ENCODE measurements at places on chromosomes 6 and 20. TPM values are rescaled to one million over a fixed set of nuclear protein-coding genes. Genes with fewer than 3 reads are reported as not detected.
A peak's percentile ranks its signal among the peaks of the same experiment; 100 is the strongest.

Gene DEF6
- total RNA-seq, result 5.6 TPM

Gene FOXA2
- not detected for total RNA-seq

Gene OR2H1
- total RNA-seq, result not detected

Gene PRDM13
- total RNA-seq, result 0.15 TPM

Gene RGS17
- total RNA-seq, result 3.8 TPM

DNA sequence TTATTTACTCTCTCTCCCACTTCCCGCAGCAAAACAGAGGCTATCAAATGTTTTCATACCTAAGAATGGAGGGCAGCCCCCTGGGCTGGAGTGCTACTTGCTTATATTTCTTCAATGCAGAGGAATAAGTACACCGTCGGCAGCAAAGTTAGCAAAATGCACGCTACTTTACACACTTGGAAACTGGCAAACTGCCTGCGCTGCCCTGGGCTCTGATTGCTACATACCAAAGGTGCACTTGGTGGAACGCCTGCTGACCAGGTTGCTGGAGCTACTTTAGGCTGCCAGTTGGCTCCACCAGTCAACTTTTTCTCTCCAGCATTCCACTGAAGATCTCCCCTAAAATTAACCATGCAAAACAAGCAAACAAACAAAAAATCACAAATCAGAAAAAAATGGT lies 62.4 kb downstream of the PRSS35 start:
- H3K4me1 ChIP-seq, result no peaks in the 10 kb centered on the region
- no peaks in the 10 kb centered on the region for H3K27me3 ChIP-seq
- no peak overlapping the region for H3K4me3 ChIP-seq
- H3K27ac ChIP-seq, result no peak overlapping the region

DNA sequence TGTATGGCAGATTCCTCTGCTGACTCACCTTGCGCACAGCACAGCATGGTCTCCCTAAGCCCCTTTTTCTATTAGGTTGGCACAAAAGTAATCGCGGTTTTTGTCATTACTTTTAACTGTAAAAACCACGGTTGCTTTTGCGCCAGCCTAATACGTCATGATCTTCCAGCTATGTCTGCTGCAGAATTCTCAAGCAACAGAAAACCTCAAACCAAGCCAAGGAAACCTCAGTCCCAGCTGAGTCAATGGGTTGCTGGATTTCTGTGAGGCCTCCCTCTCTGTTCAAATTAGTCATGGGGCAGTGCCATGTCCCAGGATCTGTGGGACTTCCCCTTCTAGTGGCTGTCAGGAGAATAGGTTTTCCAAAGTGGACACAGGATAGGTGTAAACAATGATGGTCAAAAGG lies 15.7 kb upstream of the ENPP1 start:
- H3K36me3 ChIP-seq, result no peaks in the 10 kb centered on the region
- DNase-seq, result peak; percentile 50
- H3K4me3 ChIP-seq, result no peak overlapping the region

DNA sequence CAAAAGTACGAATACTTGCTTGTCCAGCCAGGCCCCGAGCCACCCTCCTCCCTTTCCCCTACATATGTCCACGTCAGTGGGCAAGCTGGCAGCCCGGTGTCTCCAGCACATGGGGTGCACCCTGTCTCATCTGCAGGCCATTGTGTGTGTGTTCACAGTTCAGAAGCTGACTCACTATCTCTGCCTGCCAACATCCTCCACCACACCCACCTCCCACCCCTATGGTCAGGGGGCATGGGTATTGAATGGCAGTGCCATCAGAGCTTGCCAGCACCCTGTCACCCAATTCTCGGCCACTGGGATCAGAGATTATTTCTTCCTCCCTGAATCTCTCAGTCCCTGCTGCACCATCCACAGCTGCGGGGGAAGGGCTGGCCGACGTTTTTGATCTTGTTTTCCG lies 195.7 kb downstream of the FARS2 start:
- no peak overlapping the region for H3K27ac ChIP-seq
- H3K4me3 ChIP-seq, result no peak overlapping the region
- no peak for DNase-seq
- H3K4me1 ChIP-seq, result peaks cover 2% of the 10 kb centered on the region
- no peaks in the 10 kb centered on the region for H3K36me3 ChIP-seq

DNA sequence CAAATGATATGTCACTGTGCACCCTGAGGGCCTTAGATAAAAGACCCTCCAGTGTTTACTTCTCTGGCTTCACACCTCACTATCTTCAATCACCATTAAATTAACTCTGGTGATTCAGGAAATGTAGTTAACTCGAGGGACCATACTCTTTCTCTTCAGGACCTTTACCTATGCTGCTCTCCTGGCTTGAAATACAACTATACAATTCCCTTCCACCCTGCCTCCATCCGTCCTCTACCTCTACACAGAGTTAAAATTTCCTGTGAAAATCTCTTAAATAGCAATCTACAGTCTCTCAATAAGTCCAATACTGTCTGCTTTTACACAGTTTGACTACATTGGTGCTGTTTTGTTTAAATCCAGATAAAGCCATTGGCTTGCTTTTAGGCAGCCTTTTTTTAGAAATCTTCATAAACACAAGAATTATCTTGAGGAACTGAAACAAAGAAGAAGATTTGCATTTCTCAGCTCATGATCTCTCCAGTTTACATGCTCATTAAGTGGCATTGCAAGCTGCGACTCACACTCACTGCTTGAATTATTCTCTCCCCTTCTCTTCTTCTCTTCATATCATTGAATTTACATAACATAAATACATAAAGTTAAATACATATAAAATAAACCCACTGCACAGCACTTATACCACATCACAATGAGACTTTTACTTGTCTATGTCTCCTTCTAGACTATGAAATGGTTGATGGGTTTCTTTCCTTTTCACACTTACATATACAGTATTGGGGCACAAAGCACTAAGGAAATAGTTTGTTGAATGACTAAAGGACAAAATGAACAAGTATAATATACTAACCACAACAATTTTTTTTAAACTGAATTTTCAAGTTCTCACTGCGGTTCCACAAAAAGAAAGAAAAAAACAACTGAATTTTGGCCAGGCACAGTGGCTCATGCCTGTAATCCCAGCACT lies 239.0 kb upstream of the KCNQ5 start:
- no peak overlapping the region for H3K27ac ChIP-seq
- H3K27me3 ChIP-seq, result no peaks in the 10 kb centered on the region
- no peak overlapping the region for H3K4me3 ChIP-seq
- no peaks in the 10 kb centered on the region for H3K4me1 ChIP-seq
- DNase-seq, result no peak

DNA sequence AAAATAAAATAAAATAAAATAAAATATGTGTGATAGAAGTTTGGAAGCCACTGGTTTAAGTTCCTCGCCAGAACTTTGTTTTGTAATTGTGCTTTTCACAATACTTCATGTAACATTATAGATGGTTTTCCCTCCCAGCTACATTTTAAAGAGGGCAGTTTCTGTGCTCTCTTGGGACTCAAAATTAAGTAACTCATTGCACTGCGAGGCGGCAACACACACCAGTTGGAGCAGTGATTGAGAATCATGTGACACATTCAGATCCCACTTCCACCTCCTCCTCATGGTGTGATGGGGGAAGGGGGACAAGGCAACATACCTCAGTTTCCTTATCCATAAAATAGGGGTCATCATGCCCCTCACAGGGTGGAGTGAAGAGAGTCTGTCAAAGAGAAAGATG lies 7.5 kb downstream of the C2 start:
- no peaks in the 10 kb centered on the region for H3K27me3 ChIP-seq
- no peak for DNase-seq
- H3K4me3 ChIP-seq, result no peak overlapping the region
- peaks cover under 1% of the 10 kb centered on the region for H3K4me1 ChIP-seq

GRCh38 chr6:126110512-126111270 lies 124.4 kb downstream of the TRMT11 start:
- H3K36me3 ChIP-seq, result no peaks in the 10 kb centered on the region
- no peaks in the 10 kb centered on the region for H3K27me3 ChIP-seq
- no peak overlapping the region for H3K4me3 ChIP-seq
- no peak overlapping the region for H3K27ac ChIP-seq
- no peak for DNase-seq
- H3K4me1 ChIP-seq, result no peaks in the 10 kb centered on the region

DNA sequence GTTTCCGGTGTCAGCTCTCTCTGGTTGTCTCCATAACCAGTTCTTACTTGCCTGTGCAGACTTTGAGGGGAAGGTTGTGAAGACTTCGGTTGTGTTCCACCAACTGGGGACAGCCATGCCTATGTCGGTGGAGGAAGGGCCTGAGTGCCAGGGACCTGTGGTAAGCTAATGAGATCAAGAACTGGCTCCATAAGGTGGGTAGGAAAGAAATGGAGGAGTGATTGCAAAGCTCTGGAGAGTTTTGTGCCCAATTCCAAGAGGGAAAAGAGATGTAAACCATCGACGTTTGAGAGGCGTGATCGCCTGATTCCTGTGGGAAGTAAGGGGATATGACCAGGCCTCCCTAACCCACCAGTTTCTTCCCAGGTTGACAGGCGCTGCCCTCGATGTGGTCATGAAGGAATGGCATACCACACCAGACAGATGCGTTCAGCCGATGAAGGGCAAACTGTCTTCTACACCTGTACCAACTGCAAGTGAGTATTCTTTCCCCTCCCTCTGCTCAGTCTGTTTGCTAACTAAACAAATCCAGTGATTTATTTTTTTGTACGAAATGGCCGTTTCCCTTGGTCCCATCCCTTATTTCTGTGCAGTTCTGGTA lies 893 bp downstream of the POLR1H start:
- peak overlapping the region; percentile 95 for H3K4me3 ChIP-seq
- H3K36me3 ChIP-seq, result peaks cover 1% of the 10 kb centered on the region
- no peak overlapping the region for H3K27ac ChIP-seq
- 0 out of 2 replicates have a peak, but pooled peaks cover 4% of the 10 kb centered on the region for H3K4me1 ChIP-seq
- DNase-seq, result no peak

GRCh38 chr20:37987602-37988290 lies 45.5 kb downstream of the TTI1 start:
- no peaks in the 10 kb centered on the region for H3K27me3 ChIP-seq
- no peak overlapping the region for H3K4me3 ChIP-seq
- DNase-seq, result no peak
- no peak overlapping the region for H3K27ac ChIP-seq

GRCh38 chr20:56411759-56412472 lies at the start of gene CASS4:
TSS of gene CASS4 (plus strand) at chr20:56412260. CDS start at chr20:56412459, 199 bp downstream.
- no peak within 1 kb of the TSS for H3K27ac ChIP-seq
- DNase-seq, result no peak
- H3K4me1 ChIP-seq, result no peaks in the 10 kb centered on the region
- no peaks in the 10 kb centered on the region for H3K27me3 ChIP-seq
- H3K36me3 ChIP-seq, result peaks cover 9% of the 10 kb centered on the region

DNA sequence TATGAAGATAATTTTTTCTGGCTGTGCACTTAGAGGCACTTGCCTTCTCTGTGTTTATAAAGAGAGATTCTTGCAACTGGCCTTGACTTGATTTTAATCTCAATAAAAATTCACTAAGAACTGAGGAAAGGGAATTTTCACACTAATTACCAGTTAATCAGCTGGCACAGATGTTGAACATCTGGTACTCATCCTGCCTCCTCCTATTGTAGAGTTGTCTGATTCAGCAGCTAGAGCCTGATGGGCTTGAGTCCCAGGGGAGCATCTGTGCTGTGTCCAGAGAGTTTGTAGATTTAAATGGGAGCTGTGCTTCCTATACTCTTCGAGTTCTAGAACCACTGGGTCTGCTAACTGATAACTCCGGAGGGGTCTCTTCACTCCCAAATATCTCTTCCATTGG lies 284.4 kb upstream of the RNF24 start:
- H3K36me3 ChIP-seq, result no peaks in the 10 kb centered on the region
- H3K27me3 ChIP-seq, result no peaks in the 10 kb centered on the region
- H3K4me1 ChIP-seq, result no peaks in the 10 kb centered on the region
- no peak for DNase-seq

DNA sequence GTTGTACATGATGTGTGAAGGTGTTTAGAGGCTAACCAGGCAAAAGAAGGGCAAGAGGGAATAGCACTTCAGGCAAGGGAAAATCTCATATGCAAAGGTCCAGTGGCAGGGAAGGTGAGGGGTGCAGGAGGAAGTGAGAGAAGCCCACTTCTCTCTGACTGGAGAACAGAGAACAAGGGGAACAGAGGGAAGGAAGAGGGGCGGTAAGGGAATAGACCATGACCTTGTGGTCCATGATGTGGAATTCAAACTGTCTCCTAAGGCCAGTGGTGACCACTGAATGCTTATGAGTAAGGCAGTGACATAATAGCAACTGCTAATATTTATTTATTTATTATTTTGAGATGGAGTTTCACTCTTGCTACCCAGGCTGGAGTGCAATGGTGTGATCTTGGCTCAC lies 20.6 kb upstream of the SLC9A8 start:
- no peak for DNase-seq
- no peaks in the 10 kb centered on the region for H3K4me1 ChIP-seq
- H3K27ac ChIP-seq, result no peak overlapping the region
- H3K36me3 ChIP-seq, result no peaks in the 10 kb centered on the region
- H3K4me3 ChIP-seq, result no peak overlapping the region
- H3K27me3 ChIP-seq, result no peaks in the 10 kb centered on the region

DNA sequence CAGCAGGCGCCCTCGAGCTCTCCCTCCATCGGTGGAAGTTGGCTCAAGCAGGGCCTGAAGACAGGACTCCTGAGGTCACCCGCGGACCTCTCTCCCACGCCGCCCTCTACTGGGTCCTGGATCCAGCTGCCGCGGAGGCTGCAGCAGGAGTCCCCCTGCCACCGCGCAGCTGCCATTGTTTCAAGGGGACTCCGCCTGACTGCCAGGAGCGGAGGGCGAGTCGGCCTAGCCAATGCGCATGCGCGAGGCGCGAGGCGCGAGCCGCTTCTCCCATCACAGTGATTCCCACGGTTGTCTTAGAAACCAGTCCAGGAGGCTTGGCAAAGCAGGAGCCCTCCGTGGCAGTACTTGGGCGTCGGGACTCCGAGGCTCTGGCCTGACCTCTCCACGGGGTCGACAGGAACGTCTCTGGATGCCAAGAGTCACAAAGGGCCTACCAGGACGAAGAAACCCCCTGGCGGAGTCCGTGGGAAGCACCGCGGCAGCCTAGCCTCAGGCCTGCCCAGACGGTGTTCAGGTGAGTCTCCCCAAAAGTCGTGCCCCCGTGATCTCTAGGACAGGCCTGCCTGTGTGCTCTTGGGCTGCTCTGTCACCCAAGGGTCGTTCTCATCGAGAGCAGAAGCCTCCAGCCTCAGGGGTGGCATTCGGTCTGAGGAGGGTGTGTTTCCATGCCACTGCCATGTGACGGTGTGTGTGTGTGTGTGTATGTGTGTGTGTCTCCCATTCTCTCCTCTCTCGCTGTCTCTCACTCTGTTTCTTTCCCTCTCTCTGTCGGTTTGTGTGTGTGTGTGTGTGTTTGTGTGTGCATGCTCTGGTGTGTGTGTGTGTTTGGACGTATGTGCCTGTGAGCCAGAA lies 290.6 kb upstream of the ZNF337 start:
- H3K27ac ChIP-seq, result no peak overlapping the region
- H3K4me1 ChIP-seq, result no peaks in the 10 kb centered on the region
- H3K27me3 ChIP-seq, result no peaks in the 10 kb centered on the region
- H3K36me3 ChIP-seq, result no peaks in the 10 kb centered on the region
- no peak overlapping the region for H3K4me3 ChIP-seq
- DNase-seq, result peak; percentile 84

GRCh38 chr20:34989118-34989517 lies 33.5 kb downstream of the MYH7B start:
- H3K27me3 ChIP-seq, result no peaks in the 10 kb centered on the region
- no peaks in the 10 kb centered on the region for H3K4me1 ChIP-seq
- no peaks in the 10 kb centered on the region for H3K36me3 ChIP-seq
- no peak for DNase-seq
- no peak overlapping the region for H3K4me3 ChIP-seq

DNA sequence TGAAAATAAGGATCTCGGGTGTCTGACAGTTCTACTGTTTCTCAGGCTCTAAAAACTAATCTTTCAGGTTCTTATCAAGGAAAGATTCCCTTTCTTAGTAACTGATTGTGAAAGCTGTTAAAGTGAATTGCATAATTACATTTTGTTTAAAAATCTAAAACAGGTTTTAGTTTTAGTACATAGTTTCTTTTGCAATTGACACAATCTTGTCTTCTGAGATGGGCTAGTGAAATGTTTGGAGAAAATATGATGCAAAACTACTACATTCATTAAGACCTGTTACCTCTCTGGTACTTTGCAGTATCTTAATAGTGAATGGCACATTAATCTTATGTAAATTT lies 298.4 kb downstream of the UTRN start:
- no peak overlapping the region for H3K27ac ChIP-seq
- H3K4me1 ChIP-seq, result no peaks in the 10 kb centered on the region

All from H9 (cell line).